ENCODE measurements at places on chromosomes 3 and 15.
A peak's percentile ranks its signal among the peaks of the same experiment; 100 is the strongest.

DNA sequence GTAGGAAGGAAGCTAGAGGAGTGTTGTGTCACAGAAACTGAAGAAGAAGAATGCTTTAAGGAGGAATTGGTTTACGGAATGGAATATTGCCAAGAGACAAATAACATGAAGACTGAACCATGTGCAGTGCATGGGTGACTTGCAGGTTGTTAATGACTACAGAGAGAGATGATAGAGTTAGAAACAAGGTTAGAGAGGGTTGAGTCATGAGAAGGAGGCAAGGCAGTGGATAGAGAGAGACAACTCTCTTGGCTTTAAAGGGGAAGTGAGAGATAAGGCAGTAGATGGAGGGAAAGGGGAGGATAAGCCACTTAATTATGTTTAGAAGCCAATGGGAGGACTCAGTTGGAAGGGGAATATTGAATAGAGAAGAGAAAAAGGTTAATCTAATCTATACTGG lies 119.3 kb upstream of the CCNL1 start:
- DNase-seq: no peak

DNA sequence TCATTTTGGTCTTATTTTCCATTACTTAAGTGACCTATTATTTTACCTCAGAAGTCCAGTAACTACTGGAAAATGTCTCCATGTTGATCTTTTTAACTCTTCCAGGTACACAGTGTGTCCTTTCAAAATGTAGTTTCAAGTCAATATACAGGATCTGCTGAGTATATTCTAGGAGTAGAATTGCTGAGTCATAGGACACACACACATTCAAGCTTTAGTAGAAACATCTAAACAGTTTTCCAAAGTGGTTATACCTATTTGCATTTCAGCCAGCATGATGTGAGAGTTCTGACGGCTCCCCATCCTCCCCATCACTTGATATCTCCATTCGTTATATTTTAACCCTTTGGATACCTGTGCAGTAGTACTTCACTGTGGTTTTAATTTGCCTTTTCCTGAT lies 271.9 kb downstream of the MCTP2 start:
- no peak for DNase-seq

GRCh38 chr3:105976196-105976595 lies 107.4 kb upstream of the CBLB start:
- no peak for DNase-seq

GRCh38 chr3:112789787-112790186 lies 56.9 kb downstream of the CD200R1L start:
- DNase-seq: no peak

DNA sequence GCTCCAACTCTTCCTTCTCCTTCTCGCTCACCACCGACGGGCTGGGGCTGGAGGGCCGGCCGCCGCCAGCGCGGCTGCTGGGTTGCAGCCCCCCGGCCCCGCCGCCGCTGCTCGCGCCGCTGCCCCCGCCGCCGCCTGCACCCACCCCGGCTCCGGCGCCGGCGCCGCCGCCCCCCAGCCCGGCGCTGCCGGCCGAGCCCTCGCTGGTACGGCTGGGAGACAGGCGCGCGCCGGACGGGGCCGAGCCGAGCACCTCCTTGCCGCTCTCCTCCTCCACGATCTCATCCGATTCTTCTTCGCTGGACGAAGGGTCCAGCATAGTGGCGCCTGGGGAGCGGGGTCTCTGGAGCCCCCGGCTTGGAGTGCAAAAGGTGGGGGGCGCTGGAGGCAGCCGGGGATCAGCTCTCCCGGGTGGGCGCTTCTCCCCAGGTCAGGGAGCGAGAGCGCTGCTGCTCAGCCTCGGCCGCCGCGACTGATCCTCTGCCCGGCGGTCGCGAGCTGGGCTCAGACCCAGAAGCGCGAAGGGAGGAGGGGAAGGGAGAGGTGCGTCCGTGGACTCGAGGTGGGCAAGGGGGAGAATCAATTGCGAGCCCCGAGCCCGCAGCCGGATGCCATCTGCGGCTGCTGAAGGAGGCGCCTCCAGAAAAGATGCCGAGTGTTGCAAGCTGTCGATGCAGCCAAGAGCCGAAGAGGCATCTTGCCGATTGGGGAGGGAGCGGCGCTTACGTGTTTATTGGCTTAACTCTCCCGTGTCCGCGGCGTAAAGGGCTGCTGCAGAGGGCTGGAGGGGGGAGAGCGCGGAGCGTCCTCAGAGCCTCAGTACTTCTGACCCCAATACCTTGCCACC lies at the start of gene CADPS:
TSS of gene CADPS (minus strand) at position 706 of the 847 bp plus-strand sequence. CDS start at position 319, 387 bp downstream.
- peak; percentile 81 for DNase-seq

- DNase-seq: no peak
These were observed 248.8 kb upstream of the LYSMD4 start for GRCh38 chr15:99981839-99982658.

- no peak for DNase-seq
These were observed 55.0 kb downstream of the TMEM44 start for GRCh38 chr3:194577986-194578905.

DNA sequence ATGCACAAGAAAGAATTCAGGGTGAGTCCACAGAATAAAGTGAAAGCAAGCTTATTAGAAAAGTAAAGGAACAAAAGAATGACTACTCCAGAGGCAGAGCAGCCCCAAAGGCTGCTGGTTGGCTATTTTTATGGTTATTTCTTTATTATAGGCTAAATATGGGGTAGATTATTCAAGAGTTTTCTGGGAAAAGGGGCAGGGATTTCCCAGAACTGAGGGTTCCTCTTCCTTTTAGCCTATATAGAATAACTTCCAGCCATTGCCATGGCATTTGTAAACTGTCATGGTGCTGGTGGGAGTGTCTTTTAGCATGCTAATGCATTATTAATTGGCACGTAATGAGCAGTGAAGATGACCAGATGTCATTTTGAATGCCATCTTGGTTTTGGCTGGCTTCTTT lies 13.6 kb downstream of the GLDN start:
- DNase-seq: no peak

DNA sequence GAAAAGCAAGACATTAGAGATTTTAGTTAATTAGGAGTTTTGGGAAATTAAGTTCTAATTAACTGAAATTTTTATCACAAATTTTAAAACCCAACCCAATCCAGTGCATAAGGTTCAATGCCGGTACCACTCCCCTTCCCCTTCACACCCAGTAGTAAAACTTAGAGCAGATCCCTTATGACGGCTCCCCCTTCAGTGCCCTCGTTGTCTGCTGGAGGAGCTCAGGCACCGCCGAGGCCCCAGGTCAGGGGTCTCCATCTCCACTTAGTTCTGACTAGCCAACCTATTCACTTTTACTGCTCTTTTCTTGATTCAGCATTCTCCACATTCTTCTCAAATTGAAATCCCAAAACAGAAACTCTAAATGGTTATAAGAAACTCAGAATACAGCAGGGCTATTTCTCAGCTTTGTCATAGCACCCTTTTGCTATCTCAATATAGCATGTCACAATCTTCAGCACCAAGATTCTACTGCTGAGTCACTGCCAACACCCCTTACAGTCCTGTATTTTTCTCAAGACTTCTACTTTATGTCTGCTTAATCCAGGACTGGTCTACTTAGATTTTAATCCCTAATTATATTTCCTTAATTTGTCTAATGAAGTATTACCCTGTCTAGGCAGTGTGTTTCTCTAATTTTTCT lies 39.8 kb downstream of the TUBGCP4 start:
- no peak for DNase-seq
